ENCODE measurements at places on chromosomes 7 and 10. TPM values are rescaled to one million over a fixed set of nuclear protein-coding genes. Genes with fewer than 3 reads are reported as not detected.

DNA sequence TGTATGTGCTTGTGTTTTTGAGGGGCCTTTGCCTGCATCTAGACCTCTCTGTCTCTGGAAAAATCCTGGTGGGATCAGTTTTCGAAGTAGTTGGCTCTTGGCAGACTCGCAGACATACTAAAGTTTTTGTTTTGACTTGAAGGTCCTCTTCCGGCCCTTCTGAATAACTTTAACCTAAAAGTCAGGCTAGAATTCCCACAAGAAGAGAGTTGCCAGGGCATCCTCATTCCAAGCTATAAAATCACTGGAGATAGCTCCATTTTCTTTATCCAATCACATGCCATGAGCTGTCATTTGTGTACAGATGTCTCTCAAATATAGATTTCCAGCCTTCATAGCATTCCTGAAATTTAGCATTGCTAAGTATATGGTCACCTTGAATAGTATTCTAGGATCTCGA lies 967.8 kb downstream of the LRMDA start:
- no peak overlapping the region for H3K27ac ChIP-seq
- peaks cover 3% of the 10 kb centered on the region for H3K4me1 ChIP-seq
- no peak for DNase-seq
- no peak overlapping the region for H3K4me3 ChIP-seq
- no peaks in the 10 kb centered on the region for H3K36me3 ChIP-seq
- H3K27me3 ChIP-seq, result no peaks in the 10 kb centered on the region

GRCh38 chr7:50477640-50478039 lies 27.5 kb upstream of the FIGNL1 start:
- H3K36me3 ChIP-seq, result no peaks in the 10 kb centered on the region
- H3K4me3 ChIP-seq, result no peak overlapping the region
- H3K27me3 ChIP-seq, result peaks cover 16% of the 10 kb centered on the region
- H3K27ac ChIP-seq, result peak overlapping the region; percentile 8
- H3K4me1 ChIP-seq, result peaks cover 24% of the 10 kb centered on the region

The PCLO gene
- 11.9 TPM for total RNA-seq

- no peak overlapping the region for H3K27ac ChIP-seq
- no peaks in the 10 kb centered on the region for H3K27me3 ChIP-seq
- no peak overlapping the region for H3K4me3 ChIP-seq
- DNase-seq, result no peak
- peaks cover 6% of the 10 kb centered on the region for H3K36me3 ChIP-seq
- peaks cover 2% of the 10 kb centered on the region for H3K4me1 ChIP-seq
Observed at GRCh38 chr7:112283382-112283910, 77.0 kb downstream of the ZNF277 start.
